CD8-positive, alpha-beta T cell (primary cell): ENCODE measurements at places on chromosomes 3 and 15. TPM values are rescaled to one million over a fixed set of nuclear protein-coding genes. Genes with fewer than 3 reads are reported as not detected.

Gene CYP1A2
- not detected for total RNA-seq

Gene ENTPD3
- not detected for total RNA-seq

Gene MAP6D1
- total RNA-seq = not detected

Gene LRTM1
- not detected for total RNA-seq

Gene CISH
- total RNA-seq = 5.6 TPM
